ENCODE measurements at places on chromosomes 3 and 15.

GRCh38 chr3:41997702-41998550 is 36.0 kb upstream of the ULK4 start:
- DNase-seq, result no peak

GRCh38 chr3:13202744-13203397 is 129.6 kb upstream of the IQSEC1 start:
- DNase-seq, result no peak

DNA sequence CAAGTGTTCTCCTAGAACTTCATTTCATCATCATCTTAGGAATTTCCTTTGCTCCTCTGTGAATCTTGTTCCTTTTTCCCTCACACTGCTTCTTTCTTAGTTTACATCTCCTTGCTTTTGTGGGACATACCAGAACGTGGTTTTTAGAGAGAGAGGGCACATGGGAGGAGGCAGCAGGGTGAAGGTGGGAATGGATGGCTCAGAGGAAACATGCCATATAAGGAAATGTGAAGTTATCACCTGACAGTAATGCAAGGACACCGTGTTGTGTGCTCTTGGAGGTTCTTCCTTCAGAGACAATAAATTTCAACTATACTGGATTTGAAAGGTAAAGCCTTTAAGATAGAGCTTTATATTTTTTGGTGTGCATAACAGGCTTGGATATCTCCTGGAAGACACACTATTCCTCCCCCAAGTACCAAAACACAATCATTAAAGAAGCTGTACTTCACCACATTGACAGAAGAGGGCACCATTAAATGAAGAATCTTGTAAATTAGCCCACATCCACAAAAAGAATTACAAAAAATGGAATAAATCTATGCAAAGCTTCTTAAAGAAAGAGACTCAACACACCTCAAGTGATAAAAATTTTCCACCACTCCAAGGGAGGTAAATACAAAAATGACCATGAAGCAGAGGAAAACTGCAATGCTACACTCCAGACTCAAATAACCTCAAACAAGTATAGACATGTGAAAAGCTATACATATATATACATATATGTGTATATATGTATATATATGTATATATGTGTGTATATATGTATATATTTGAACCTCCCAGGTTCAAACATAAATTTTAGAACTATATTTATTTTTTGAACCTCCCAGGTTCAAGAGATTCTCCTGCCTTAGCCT is 26.1 kb downstream of the RPL39L start:
- DNase-seq, result no peak

DNA sequence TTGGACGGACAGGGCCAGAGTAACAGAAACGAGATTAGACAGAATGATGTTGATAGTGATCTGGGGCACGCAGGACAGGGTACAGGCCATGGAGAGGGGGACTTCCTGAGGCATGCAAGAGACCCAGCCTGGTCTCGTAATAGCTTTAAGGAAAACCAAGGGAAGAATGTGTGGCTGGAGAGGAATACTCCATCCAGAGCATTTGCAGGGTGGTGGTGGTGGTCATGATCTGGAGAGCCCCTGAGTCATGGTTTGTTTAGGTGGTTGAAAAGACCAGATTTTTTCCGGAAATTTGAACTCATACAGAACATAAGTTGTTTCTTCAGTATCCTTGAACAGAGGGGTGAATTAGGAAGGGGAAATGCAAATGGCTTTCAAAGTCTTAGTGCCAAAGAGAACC is 138.5 kb downstream of the DUT start:
- no peak for DNase-seq

- DNase-seq, result no peak
Measured at GRCh38 chr15:39585389-39585841, 4.5 kb downstream of the THBS1 start.

DNA sequence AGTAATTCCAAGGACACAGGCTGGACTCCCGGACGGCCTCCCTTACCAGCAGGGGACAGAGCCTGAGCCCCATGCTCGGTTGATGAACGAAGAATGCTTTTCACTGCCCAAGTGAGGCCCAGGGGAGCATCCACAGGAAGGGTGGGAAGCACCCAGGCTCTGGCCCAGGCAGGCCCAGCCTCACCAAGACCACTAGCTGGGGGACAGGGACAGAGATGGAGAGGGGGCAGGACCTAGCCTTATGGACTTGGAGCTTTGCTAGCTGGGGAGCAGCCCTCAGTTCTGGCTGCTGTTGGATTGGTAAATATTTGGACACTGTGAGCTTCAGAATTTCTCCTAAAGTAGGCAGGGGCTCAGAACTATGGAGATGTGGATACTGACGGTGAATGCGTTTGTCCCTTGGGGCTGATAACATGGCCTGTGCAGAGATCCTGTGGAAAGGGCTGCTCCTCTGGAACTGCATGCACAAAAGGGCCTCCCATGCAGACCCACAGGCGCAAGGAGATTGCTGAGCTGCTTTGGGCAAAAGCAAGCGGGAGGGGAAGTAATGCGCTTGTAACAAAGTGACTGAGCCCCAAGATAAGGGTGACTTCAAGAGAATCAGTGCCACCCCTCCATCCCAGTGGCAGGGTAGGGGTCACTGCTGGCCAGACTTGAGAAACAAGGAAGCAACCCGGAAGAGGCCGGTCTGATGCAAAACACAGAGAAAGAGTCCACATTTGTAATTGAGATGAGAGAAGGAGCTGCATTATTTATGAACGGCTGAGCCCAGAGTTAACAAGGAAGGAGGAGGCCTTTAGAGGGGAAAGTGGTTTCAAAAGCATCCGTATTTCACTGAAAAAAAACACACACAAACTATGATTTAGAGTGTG is 70.1 kb upstream of the MEF2A start:
- DNase-seq, result no peak

- no peak for DNase-seq
Measured at GRCh38 chr3:166444756-166445155, 607.5 kb upstream of the BCHE start.

DNA sequence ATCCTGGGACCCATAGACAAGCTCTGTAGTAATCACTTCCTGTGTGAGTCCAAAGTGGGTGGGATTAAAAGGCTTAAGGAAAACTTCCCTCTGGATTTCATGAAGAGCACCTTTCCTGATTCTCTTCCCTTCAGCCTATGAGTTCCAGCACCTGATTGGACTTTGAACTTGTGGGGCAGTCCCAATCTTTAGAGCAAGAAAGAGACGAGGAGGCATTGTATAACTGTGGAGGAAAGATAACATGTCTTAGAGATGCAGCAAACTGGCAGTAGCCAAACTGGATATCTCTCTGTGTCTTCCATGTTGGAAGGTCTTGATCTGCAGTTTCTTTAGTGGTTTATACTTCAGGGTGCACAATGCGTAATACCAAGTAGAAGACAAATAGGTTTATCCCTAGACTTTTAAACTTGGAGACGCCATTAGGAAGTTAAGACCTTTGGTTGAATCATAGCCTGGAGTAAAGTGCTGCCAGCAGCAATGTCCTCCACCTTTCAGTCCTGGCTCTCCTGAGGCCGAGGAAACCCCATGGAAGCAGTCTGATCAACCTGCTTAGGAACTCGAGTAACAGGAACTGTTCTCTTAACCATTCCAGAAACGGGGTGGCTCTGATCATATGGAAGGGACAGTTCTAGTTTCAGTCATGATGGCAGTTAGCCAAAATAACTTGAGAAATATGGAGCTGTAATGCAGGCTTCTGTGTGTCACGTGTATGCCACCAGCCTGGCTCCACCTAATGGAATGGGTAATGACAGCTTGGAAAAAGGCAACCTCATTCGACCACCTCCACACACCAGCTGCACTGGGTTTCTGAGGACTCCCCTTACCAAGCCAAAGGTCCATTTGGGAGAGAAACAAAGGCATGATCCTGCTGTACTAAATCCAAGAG is 4.7 kb downstream of the EIF1B start:
- no peak for DNase-seq

DNA sequence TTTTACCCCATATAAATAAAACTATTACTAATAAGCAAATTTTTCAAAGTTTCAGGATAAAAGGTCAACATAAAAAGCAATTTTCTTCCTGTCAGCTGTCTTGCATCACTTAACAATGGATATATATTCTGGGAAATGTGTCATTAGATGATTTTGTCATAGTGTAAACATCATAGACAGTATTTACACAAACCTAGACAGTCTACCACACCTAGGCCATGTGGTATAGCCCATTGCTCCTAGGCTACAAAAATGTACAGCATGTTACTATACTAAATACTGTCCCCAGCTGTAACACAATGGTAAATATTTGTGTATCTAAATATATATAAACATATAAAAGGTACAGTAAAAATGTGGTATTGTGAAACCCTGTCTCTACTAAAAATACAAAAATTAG is 156.7 kb downstream of the ANO10 start:
- DNase-seq, result no peak

- no peak for DNase-seq
Measured at GRCh38 chr3:37502621-37503020, 328.2 kb upstream of the LRRFIP2 start.

DNA sequence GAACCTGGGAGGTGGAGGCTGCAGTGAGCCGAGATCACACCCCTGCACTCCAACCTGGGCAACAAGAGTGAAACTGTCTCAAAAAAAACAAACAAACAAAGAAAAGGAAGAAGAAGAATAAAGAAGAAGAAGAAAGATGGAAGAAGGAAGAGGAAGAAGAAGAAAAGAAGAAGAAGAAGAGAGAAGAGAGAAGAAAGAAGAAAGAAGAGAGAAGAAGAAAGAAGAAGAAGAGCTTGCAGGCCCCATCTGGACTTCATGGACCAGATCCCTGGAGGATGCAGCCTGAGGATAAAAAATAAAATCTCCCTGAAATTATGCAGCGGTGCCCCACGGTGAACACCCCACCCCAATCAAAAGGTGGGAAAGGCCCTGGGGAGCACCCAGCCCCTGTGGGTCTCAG is 8.8 kb upstream of the MESP1 start:
- no peak for DNase-seq

- DNase-seq, result no peak
Measured at GRCh38 chr15:85473455-85473854, 93.1 kb downstream of the AKAP13 start.

DNA sequence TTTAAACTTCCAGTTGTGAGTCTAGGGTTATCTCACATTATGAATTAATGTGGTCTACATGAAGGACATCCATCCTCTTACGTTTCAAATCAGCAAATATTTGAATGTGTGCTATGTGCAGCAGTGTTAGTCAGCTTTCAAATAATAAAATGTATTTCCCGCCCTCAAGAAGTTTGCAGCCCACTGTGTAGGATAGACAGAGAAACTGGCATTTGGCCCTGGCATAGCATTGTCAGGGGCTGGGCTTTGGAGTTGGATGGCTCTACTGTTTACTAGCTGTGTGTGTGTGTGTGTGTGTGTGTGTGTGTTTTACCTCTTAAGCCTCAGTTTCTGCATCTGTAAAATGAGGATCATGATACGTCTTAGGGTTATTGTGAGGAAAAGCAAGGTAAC is 400.5 kb upstream of the C2CD4B start:
- DNase-seq, result no peak

- DNase-seq, result no peak
Measured at GRCh38 chr3:149605902-149606301, 51.9 kb downstream of the WWTR1 start.

- DNase-seq, result no peak
Measured at GRCh38 chr3:12832350-12833221, 8.8 kb downstream of the RPL32 start.

GRCh38 chr3:25697553-25697952 is 32.8 kb upstream of the TOP2B start:
- DNase-seq, result no peak

GRCh38 chr3:80040067-80040466 is 272.3 kb upstream of the ROBO1 start:
- DNase-seq, result no peak

- no peak for DNase-seq
Measured at GRCh38 chr3:123633530-123633929, 48.7 kb upstream of the HACD2 start.

DNA sequence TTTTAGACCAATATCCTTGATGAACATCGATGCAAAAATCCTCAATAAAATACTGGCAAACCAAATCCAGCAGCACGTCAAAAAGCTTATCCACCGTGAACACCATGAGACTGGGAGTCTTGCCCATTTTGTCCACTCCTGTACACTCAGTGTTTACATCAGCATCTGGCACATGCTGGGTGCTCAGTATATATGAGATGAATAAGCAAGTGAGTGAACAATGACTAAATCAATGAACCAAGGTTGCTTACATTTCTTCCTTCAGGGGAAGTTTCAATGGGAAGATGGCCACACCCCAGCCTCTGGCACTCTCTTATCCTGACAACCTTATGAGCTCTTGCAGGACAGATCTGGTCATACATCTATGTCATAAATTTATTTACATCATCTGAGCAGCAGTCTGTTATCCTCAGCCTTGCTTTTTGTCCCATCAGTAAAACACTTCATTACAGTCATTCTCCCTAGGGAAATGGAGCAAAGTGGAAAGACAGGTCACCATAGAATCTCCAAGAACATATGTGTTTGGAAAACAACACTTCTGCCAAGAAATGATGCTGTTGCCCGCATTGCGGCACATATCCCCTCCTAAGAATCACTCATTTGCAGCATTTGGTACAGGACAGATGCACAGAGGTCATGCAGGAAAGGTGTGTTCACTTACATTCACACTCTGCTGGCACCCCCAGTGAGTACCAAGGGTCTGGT is 171.8 kb upstream of the EIF1B start:
- DNase-seq, result no peak

- no peak for DNase-seq
Measured at GRCh38 chr15:80861731-80862170, 82.6 kb downstream of the CEMIP start.

- DNase-seq, result no peak
Measured at GRCh38 chr3:139627759-139628158, 50.0 kb downstream of the NMNAT3 start.

GRCh38 chr3:52068055-52068571 is 11.7 kb upstream of the DUSP7 start:
- DNase-seq, result no peak

GRCh38 chr3:185936273-185936629 is 1.6 kb downstream of the TRA2B start:
- no peak for DNase-seq

- no peak for DNase-seq
Measured at GRCh38 chr3:161081633-161082032, 23.5 kb downstream of the B3GALNT1 start.

DNA sequence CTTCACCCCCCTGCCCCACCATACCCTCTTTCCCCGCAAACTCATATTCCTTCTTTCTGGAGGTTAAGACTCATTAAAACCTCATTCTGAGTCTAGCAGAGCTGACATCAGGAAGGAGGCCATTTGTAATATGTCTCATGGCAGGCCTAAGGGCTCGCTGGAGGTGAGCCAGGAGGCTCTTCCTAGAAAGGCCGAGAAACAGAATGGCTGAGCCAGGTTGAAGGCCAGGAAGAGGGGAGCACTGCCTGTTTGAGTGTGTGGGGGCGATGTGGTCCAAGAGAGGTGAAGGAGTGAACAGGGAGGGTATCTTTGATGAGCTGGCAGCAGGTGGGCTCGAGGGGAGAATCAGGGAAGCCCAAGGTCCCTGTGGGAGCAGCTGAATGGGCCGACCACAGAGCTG is 317.3 kb downstream of the TLE3 start:
- no peak for DNase-seq

- no peak for DNase-seq
Measured at GRCh38 chr3:194775731-194776130, 90.0 kb downstream of the FAM43A start.

- DNase-seq, result no peak
Measured at GRCh38 chr3:194203482-194204041, 67.6 kb downstream of the HES1 start.

- no peak for DNase-seq
Measured at GRCh38 chr3:81029861-81030260, 731.6 kb downstream of the GBE1 start.

GRCh38 chr15:58393241-58393662 is 38.5 kb upstream of the LIPC start:
- no peak for DNase-seq

GRCh38 chr3:19645093-19645492 is 288.9 kb downstream of the EFHB start:
- DNase-seq, result no peak

Data from effector memory CD4-positive, alpha-beta T cell (primary cell).